ENCODE measurements at places on chromosomes 6 and 20.

DNA sequence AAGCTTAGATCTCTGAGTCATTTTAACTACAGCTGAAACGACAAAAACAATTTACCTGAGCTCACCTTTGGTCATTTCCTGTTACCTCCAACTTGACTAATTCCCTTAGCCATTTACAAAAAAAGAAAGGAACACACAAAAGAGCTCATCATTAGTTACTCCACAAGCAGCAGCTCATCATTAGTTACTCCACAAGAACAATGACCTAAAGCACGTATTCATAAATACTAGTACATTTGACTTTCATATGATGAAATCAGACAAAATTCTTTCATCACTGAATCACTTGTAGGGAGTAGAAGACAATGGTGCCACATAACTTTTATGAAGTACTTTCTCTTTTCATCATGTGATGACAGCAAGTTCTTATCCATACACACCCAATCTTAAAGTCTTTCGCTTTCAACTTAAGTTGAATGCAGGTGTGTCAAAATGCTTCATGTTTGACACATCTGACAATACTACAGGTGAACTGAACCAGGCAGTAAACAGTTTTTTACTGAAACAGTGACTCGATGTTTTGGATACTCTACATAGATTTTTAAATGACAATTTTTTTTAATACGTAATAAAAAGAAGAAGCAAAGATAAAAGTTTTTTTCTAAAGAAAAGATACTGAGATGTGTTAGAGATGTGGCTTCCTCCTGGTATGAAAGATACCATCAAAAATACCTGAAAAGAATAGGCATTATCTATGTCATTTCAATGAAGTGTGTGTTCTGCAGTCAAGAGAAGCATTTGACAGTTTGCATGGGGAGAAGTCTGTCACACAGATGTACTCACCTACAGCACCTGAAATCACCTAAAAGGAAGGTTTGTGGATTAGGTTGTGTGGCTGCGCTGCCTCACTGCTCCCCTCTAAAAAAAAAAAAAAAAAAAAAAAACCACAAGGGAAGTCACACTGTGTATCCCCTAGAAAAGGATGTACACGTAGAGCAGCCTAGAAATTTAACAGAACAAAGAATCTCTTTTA is 109.1 kb downstream of the PRDM1 start:
- no peak for DNase-seq

- DNase-seq: no peak
These were observed 56.2 kb upstream of the ARID1B start for GRCh38 chr6:156720691-156721685.

- no peak for DNase-seq
These were observed 65.7 kb downstream of the PRSS35 start for GRCh38 chr6:83578057-83578456.

DNA sequence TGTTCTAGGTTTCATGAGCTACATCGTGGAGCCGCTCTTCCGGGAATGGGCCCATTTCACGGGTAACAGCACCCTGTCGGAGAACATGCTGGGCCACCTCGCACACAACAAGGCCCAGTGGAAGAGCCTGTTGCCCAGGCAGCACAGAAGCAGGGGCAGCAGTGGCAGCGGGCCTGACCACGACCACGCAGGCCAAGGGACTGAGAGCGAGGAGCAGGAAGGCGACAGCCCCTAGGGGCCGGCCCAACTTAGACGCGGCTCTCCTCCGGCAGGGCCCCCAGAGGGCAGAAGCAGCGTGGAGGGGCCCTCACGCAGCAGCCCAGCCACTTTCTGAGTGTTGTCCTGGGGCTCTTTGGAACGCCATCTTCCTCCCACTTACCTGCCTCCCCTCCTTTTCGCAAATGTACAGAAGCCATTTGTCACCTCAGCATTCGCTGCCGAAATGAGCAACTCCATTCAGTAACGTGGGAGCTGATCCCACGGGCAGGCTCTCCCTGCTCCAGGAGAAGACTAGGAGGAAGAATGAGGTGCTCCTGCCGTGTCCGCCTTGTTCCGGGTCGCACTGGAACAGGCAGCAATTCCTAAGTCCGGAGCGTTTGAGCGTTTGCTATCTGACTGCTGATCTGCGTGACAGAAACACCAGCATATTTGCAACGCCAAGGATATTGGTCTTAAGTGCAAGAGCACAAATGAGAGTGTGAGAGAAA is 58.4 kb downstream of the MTFR2 start:
- DNase-seq: no peak

DNA sequence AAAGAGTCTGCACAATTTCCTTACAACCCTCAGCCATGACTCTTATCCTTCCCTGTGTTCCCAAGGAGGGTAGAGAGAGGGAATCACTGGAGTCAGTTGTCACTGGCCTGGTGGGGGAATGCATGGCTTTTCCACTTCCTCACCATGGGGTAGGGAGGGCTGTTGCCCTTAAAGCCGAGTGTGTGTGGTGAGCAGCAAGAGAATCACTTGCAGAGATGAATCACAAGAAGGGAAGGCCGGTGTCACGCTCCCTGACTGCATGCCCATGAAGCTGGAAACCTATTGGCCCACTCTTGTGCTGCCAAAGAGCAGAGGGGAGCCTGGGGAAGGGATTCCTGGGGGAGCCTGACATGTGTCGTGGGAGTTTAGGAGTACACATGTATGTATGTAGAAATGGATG is 18.1 kb upstream of the BMP6 start:
- no peak for DNase-seq

Measured in germinal center (tissue), 1 donor.